Smooth muscle cell of the umbilical artery (primary cell): ENCODE measurements at places on chromosomes 13 and 19. TPM values are rescaled to one million over a fixed set of nuclear protein-coding genes. Genes with fewer than 3 reads are reported as not detected.

RAB3A gene
- 3.6 and 4.0 TPM in 2 replicates for total RNA-seq

ZNF132 gene
- total RNA-seq = 8.0 and 11.6 TPM in 2 replicates

NLRP11 gene
- total RNA-seq = not detected in 2 replicates

PRRG2 gene
- total RNA-seq = 0.23 and 0.89 TPM in 2 replicates

METTL21C gene
- total RNA-seq = not detected in 2 replicates

TMIGD2 gene
- total RNA-seq = not detected in 2 replicates

UQCRFS1 gene
- total RNA-seq = 19.4 and 20.5 TPM in 2 replicates

NCAN gene
- not detected in 2 replicates for total RNA-seq

KANK2 gene
- 165 and 167 TPM in 2 replicates for total RNA-seq

LILRB1 gene
- not detected in 2 replicates for total RNA-seq

COL4A2 gene
- total RNA-seq = 1,628 and 2,384 TPM in 2 replicates

BTBD2 gene
- 49.9 and 123 TPM in 2 replicates for total RNA-seq

EFNA2 gene
- total RNA-seq = not detected in 2 replicates

PLA2G4C gene
- 17.5 and 19.3 TPM in 2 replicates for total RNA-seq

CDX2 gene
- not detected in 2 replicates for total RNA-seq
